Midbrain (tissue), 1 donor: ENCODE measurements at places on chromosomes 7 and 10.

- no peak for DNase-seq
These were observed 35.4 kb downstream of the TMEM120A start for GRCh38 chr7:75958802-75959543.

GRCh38 chr10:116371737-116372136 is 47.5 kb downstream of the CCDC172 start:
- no peak for DNase-seq

GRCh38 chr10:103062854-103063590 is 130.1 kb downstream of the NT5C2 start:
- peak; percentile 70 for DNase-seq

GRCh38 chr10:51679841-51680240 is 19.6 kb downstream of the CSTF2T start:
- no peak for DNase-seq

DNA sequence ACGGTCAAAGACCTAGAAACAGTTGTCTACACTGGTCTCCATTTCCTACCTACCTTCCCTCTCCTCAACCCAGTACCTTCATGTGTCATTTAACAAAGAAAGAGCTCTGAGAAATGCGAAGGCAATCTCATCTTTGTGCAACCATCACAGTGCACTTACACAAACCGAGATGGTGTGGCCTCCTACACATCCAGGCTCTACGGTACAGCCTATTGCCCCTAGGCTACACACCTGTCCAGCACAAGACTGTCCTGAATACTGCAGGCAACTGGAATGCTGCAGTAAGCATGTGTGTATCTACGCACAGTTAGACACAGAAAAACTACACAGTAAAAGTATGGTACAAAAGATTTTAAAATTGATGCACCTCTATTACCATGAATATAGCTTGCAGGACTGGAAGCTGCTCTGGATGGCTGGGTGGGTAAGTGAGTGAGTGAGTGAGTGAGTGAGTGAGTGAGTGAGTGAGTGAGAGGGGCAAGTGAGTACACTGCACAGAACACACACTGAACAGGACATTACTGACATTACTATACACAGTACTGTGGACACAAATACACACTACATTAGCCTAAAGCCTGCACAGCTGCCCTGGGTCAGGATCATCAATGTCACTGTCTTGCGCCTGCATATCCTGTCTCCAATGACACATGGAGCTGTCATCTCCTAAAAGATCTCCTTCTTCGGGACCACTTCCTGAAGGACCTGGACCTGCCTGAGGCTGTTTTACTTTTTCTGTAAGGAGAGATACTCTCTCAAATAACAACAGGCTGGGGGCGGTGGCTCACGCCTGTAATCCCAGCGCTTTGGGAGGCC is 18.5 kb downstream of the ITGB1 start:
- DNase-seq: no peak

DNA sequence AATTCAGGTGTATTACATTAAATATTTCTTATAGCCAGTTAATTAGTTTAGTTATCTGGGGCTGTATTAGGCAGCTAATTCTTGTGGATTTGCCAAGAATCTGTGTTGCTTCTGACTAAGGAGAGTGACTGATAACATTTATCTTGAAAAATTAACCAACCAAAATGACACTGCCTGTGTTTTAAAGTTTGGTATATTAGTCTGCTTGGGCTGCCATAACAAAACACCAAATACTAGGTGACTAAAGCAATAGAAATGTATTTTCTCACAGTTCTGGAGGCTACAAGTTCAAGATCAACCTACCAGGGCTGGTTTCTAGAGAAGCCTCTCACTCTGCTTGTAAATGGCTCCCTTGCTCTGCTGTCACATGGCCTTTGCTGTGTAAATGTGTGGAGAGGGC is 12.9 kb downstream of the EXOC4 start:
- DNase-seq: no peak

- DNase-seq: peak; percentile 29
These were observed 207.8 kb downstream of the TAX1BP1 start for GRCh38 chr7:27947586-27948278.
